ENCODE measurements at places on chromosomes 3 and 15.

DNA sequence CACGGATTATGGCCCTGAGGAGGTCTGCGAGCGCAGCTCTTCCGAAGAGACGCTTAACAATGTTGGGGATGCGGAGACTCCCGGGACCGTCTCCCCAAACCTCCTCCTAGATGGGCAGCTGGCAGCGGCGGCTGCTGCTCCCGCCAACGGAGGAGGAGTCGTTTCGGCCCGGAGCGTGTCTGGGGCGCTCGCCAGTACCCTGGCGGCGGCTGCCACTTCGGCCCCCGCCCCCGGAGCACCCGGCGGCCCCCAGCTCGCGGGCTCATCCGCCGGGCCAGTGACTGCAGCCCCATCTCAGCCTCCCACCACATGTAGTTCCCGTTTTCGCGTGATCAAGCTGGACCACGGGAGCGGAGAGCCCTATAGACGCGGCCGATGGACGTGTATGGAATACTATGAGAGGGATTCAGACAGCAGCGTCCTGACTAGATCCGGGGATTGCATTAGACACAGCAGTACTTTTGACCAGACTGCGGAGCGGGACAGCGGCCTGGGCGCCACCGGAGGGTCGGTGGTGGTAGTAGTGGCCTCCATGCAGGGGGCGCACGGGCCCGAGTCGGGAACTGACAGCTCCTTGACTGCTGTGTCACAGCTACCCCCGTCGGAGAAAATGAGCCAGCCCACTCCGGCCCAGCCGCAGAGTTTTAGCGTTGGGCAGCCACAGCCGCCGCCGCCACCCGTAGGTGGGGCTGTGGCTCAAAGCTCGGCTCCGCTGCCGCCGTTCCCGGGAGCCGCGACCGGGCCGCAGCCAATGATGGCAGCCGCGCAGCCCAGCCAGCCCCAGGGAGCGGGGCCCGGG lies 1.6 kb downstream of the TSC22D2 start:
- no peak for DNase-seq

DNA sequence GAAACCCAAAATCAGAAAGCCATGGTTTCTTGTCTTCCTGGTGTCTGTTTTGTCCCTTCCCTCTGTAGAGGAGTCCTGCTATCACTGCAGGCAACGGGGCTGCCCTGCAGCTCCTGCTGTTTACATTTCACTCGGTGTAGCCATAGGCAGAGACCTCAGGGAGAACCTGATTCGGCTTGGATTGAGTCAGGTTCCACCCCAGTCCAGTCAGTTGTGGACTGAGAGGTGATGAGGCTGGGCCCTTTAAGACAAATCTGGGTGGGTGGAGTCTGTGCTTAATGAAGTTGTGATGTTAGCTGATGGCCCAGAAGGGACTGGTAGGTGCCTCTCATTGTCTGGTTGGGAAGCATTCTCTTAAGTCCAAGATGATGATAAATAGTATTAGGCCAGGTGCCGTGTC lies 35.7 kb downstream of the FLNB start:
- no peak for DNase-seq

- DNase-seq, result no peak
These were observed 1.4 kb downstream of the NISCH start for GRCh38 chr3:52456800-52457183.

DNA sequence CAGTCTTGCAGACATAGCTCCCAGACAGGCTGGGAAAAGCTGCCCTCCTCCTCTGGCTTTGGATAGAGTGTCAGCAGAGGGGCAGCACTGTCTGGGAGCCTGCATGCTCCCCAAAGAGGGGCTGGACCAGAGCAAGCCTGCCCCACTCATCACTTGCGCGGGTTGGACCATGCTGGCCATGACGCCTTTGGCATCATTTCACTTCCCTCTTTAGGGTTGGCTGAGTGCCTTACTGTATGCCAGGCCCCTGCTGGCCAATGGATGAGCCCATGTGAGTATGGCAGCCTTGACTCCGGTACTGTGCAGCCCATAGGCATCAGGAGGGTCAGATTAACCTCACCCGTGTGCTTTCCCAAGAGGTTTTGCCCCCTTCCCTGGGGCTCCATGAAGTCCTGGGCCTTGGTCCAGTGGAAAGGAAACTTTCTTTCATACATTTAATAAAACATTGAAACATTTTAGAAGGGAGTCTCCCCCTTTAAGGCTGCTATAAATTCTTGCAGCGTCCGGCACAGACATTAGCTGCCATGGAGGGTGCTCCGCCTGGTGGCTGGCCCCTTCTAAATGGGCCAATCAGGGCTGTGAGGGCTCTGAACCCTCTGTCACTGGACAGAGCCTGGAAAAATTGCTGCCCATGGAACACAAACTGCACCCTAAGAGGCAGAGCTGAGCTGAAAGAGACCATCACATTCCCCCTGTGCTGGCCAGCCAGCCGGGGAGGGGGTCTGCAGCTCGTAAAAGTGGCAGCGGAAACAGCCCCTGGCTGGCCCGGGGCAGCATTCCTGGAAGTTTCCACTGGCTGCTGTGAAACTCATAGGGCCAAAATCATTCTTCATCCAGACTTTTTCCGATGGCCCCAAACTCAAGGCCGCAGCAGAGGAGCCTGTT lies 20.8 kb upstream of the DUSP7 start:
- no peak for DNase-seq

GRCh38 chr15:65431731-65432130 lies 9.0 kb upstream of the IGDCC4 start:
- DNase-seq, result no peak

DNA sequence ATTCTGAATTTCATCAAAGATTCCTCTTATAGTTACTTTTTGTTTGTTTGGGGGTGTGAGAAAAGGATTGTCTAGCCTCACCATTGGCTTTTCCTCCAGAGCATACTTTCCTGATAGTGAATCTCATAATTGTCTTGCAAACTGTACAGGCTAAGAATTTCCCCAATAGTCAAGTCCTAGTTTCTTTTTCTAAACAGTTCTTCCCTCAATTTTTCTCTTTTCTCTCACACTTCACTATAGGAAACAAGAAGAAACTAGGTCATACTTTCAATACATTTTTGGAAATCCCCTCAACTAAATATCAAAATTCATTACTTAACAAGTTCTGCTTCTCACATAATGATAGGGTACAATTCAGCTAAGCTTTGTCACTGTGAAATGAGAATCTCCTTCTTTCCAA lies 241.9 kb downstream of the IL20RB start:
- DNase-seq, result no peak

GRCh38 chr3:45978006-45978761 lies 17.4 kb downstream of the FYCO1 start:
- no peak for DNase-seq

DNA sequence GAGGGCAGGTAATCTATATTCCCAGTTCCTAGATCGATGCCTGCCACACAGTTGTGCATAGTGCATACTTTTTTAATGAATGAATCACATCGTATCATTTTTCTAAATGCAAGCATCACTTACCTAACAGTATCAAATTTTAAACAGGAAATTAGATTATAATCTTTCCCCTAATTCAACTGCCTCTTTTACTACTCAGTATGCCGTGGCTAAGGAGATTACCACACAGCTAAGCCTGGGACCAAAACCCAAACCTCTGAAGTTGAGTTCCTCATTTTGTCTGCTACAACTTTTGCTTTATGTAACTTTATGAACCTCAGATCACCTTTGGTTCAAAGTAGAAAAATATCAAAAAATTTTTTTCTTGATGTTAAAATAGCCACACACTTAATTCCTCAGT lies 53.2 kb upstream of the FNDC3B start:
- DNase-seq, result no peak

- no peak for DNase-seq
These were observed 339.6 kb upstream of the TPRG1 start for GRCh38 chr3:188832146-188832545.
